Stomach (tissue), 19 donors: ENCODE measurements at places on chromosomes 13 and 19. TPM values are rescaled to one million over a fixed set of nuclear protein-coding genes. Genes with fewer than 3 reads are reported as not detected.

- peaks cover 33% of the 10 kb centered on the region for H3K36me3 ChIP-seq
- peak; percentile 90 for DNase-seq
- H3K27ac ChIP-seq: peak overlapping the region; percentile 98
- no peaks in the 10 kb centered on the region for H3K27me3 ChIP-seq
Measured at GRCh38 chr13:114282041-114282670, 755 bp downstream of the UPF3A start.

DNA sequence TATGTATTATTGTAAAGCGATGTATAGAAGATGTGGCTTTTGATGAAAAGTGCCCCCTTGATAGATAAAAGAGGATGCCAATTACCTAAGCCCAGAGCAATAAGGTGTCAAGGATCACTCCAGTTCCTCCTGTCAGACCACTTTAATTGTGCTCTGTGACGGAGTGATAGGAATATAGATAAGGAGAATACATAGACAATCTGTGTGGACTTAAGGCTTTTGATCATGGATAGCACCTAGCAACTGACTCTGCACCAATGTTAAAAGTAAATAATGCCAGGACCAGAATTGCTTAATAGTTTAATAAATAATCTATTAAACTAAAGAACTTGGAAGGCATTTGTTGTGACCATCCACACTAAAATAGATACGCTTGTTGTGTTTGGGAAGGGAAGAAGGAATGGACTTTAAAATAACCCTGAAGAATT, 390.7 kb upstream of the ARGLU1 start:
- DNase-seq: no peak
- H3K4me1 ChIP-seq: no peaks in the 10 kb centered on the region
- H3K27ac ChIP-seq: no peak overlapping the region
- no peak overlapping the region for H3K4me3 ChIP-seq

GRCh38 chr19:588093-588740, 1.5 kb upstream of the HCN2 start:
- peaks cover 46% of the 10 kb centered on the region for H3K4me1 ChIP-seq
- peak; percentile 88 for DNase-seq
- peaks cover 33% of the 10 kb centered on the region for H3K27me3 ChIP-seq
- H3K27ac ChIP-seq: no peak overlapping the region
- H3K36me3 ChIP-seq: peaks cover 7% of the 10 kb centered on the region

DNA sequence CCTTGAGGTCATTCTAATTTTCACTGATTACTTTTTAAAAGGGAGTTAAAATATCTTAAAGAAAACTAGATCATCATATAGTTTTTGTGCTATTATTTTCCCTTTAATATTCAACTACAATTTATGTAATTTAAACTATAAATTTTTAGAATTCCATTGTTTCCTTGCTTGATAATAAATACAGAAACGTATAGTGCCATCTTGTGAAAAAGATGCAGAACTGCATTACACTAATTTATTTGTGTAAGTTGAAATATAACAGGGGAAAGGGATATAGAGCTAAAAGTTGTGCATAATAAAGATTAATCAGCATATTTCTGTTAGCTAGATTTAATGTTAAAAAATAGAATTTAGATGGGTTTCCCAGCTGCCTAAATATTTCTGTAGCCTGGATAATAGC, 61.5 kb upstream of the TDRD3 start:
- no peaks in the 10 kb centered on the region for H3K36me3 ChIP-seq
- H3K4me3 ChIP-seq: no peak overlapping the region
- H3K27me3 ChIP-seq: no peaks in the 10 kb centered on the region
- DNase-seq: peak; percentile 18
- H3K27ac ChIP-seq: no peak overlapping the region

DNA sequence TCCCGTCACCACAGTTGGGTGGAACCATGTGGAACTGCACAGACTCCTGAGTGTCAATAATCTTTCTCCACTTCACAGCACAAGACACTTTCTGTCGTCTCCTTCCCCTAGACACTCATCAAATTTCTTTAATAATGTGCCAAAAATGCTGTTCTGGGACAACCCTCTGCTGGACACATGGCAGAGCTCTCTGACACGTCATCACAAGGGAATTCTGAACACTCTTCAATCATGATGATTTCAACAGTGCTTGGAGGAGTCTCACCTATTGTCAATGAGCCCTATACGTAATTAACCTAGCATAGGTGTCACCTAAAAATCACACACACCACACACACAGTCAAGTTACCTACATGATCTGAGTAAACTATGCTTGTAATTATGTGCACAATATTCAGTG, 141.3 kb downstream of the STOML3 start:
- no peak overlapping the region for H3K4me3 ChIP-seq
- no peak overlapping the region for H3K27ac ChIP-seq
- H3K36me3 ChIP-seq: no peaks in the 10 kb centered on the region
- DNase-seq: no peak
- H3K4me1 ChIP-seq: no peaks in the 10 kb centered on the region

GRCh38 chr19:38654628-38655055, 7.2 kb downstream of the ACTN4 start:
- H3K27me3 ChIP-seq: no peaks in the 10 kb centered on the region
- DNase-seq: no peak
- no peak overlapping the region for H3K4me3 ChIP-seq
- peak overlapping the region; percentile 99 for H3K27ac ChIP-seq
- no peaks in the 10 kb centered on the region for H3K36me3 ChIP-seq

GRCh38 chr13:112641456-112642089, 48.3 kb upstream of the ATP11A start:
- H3K4me1 ChIP-seq: peaks cover 9% of the 10 kb centered on the region
- H3K36me3 ChIP-seq: no peaks in the 10 kb centered on the region
- H3K4me3 ChIP-seq: no peak overlapping the region
- H3K27me3 ChIP-seq: no peaks in the 10 kb centered on the region
- no peak overlapping the region for H3K27ac ChIP-seq

DNA sequence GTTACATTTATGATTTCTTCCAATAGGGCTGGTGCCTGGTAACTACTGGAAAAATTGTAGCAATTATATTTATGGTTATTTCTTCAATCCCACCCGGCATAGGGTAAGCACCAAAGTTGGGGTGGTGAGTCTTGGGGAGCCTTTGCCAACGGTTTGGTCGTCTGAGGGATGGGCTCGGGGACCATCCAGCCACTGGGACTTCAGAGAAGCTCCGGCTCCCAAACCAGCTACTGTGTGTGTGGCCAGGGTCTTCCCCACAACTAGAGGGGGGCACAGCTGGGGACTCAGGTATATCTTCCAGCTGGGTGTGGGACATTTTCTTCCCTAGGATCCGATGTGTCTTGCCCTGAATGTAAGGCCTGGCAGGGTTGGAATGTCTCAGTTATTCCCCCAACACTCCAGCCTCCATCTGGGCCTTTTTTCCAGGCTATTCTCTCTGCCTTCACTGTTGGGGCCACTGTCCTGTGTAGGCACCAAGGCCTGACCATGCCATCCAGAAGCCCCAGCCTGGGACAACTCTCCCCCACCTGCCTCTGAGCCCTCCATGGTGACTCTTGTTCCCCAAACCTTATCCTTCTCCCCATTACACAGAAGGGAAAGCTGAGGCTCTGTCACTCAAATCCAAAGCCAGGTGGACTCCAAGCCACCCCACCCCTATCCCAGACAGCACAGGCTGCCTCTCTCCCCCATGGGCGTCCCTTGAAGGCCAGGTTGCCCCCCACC, 1.1 kb upstream of the IFI30 start:
- DNase-seq: no peak
- H3K4me3 ChIP-seq: no peak overlapping the region
- peaks cover 22% of the 10 kb centered on the region for H3K36me3 ChIP-seq
- H3K27me3 ChIP-seq: no peaks in the 10 kb centered on the region
- peak overlapping the region; percentile 82 for H3K27ac ChIP-seq
- H3K4me1 ChIP-seq: peaks cover 56% of the 10 kb centered on the region

GRCh38 chr13:20415306-20415679, 110.4 kb downstream of the CRYL1 start:
- H3K27ac ChIP-seq: no peak overlapping the region
- DNase-seq: no peak
- no peak overlapping the region for H3K4me3 ChIP-seq
- H3K4me1 ChIP-seq: no peaks in the 10 kb centered on the region
- no peaks in the 10 kb centered on the region for H3K27me3 ChIP-seq

- no peaks in the 10 kb centered on the region for H3K36me3 ChIP-seq
- H3K4me1 ChIP-seq: no peaks in the 10 kb centered on the region
- no peak overlapping the region for H3K27ac ChIP-seq
- no peak overlapping the region for H3K4me3 ChIP-seq
Measured at GRCh38 chr13:42056146-42056545, 7.7 kb downstream of the DGKH start.

- no peaks in the 10 kb centered on the region for H3K27me3 ChIP-seq
- DNase-seq: peak; percentile 42
- H3K4me1 ChIP-seq: peaks cover 19% of the 10 kb centered on the region
- H3K4me3 ChIP-seq: no peak overlapping the region
- peaks cover 17% of the 10 kb centered on the region for H3K36me3 ChIP-seq
Measured at GRCh38 chr19:17775245-17775927, 19.6 kb upstream of the B3GNT3 start.

DNA sequence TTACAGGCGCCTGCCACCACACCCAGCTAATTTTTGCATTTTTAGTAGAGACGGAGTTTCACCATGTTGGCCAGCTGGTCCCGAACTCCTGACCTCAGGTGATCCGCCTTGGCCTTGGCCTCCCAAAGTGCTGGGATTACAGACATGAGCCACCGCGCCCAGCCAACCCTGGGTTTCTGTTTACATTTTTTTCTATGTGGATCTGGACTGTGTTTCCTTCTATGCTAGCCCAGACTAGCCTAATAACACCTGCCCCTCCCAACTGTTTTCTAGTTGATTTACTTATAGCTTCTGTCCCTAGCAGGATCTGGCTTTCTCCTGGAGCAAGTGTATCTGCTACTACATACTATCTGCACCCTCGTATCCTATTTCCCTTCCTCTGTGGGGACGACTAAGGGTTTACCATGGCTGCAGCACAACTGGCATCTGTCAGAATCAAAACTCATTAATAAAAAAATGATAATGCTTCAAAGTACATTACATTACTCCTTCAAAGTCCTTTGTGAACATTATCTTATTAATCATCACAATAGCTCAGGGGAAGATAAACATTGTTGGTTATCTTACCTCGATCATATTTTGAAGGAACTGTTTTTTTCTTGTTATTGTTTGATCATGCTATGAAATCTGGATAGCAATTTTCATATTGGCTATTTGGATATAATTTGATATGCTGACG, 228.3 kb downstream of the KLF5 start:
- H3K27me3 ChIP-seq: no peaks in the 10 kb centered on the region
- H3K4me3 ChIP-seq: no peak overlapping the region
- peak; percentile 26 for DNase-seq
- no peak overlapping the region for H3K27ac ChIP-seq
- H3K36me3 ChIP-seq: no peaks in the 10 kb centered on the region

- H3K27ac ChIP-seq: no peak overlapping the region
- no peaks in the 10 kb centered on the region for H3K27me3 ChIP-seq
- no peak for DNase-seq
- H3K4me3 ChIP-seq: no peak overlapping the region
Measured at GRCh38 chr19:32890841-32891240, 21.3 kb upstream of the SLC7A9 start.

GRCh38 chr19:40533508-40533907, 43.2 kb upstream of the SHKBP1 start:
- no peak overlapping the region for H3K27ac ChIP-seq
- no peak for DNase-seq
- H3K36me3 ChIP-seq: peaks cover 9% of the 10 kb centered on the region
- H3K4me1 ChIP-seq: peaks cover 20% of the 10 kb centered on the region
- peaks cover 13% of the 10 kb centered on the region for H3K27me3 ChIP-seq
- H3K4me3 ChIP-seq: no peak overlapping the region

DNA sequence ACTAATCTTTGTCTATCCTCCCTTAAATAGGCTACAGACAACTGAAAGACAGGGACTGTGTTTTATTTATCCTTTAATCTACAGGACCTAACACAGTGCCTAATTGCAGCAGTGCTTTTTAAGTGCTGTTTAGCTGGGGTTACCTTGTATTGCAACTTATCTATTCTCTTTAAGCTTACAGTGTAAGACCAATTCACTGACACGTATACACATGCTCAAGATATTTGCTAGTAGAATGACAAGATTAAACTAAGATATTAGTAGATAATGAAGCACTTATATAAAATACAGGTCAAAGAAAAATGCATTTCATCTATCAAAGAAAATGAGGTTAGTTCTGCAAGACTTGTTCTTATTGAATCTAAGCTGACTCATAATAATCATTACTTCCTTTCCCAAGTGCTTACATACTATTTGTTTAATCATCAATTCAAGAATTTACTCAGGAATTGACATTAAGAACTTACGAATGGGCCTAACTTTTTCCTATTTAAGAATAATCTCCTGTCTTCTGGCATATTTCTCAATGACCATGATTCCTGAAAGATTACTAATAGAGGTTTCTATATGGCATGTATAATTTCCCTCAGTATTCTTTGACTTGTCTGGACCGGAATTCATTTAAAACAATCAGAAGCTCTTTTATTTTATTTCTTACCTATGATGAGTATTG, 75.8 kb upstream of the MAB21L1 start:
- no peak for DNase-seq
- no peak overlapping the region for H3K27ac ChIP-seq
- no peaks in the 10 kb centered on the region for H3K36me3 ChIP-seq
- no peaks in the 10 kb centered on the region for H3K27me3 ChIP-seq

DNA sequence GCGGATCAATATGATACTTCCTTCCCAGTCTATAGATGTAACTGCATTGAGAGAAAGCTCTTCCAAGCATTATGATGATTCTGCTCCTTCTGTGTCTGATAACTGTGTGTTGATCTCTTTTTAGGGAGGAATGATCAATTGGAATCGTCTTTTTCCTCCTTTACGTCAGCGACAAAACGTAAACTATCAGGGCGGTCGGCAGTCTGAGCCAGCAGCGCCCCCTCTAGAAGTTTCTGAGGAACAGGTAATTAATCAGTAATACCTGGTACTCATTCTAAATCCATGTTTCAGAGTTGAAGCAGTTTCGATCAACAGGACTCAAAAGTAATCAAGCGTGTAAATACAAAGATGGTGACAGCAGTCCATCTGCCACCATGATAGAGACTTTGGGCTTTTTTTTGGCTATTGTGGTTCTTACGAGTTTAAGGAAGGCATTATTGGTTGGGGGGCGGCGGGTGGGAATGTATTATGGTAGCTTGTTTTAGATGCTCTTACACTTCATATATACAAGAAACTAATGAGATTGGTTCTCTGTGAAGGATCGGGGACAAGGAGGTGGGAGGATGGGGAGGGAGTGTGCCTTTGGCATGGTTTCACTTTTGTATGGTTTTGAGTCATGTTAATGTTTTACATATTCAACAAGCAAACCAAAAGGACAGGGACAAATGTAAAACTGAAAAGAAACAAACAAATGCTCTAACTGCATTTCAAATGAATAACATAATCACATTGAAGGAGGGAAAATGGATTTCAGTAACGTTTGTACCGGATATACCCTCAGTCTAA, 60.7 kb upstream of the GPR183 start:
- no peaks in the 10 kb centered on the region for H3K36me3 ChIP-seq
- H3K27ac ChIP-seq: no peak overlapping the region
- DNase-seq: no peak

GRCh38 chr19:1481893-1482360, 2.9 kb upstream of the C19orf25 start:
- H3K4me3 ChIP-seq: no peak overlapping the region
- H3K4me1 ChIP-seq: peaks cover 18% of the 10 kb centered on the region
- no peak overlapping the region for H3K27ac ChIP-seq
- peak; percentile 9 for DNase-seq
- no peaks in the 10 kb centered on the region for H3K27me3 ChIP-seq

Gene CLDN10
- total RNA-seq: not detected

Gene SLC25A42
- 5.1 TPM for total RNA-seq

Gene ZNF497
- not detected for total RNA-seq

Gene NHLRC3
- 4.1 TPM for total RNA-seq

Gene KLK14
- total RNA-seq: not detected

Gene ZNF525
- total RNA-seq: 4.5 TPM

Gene ZNF677
- 9.8 TPM for total RNA-seq
